Hematopoietic multipotent progenitor cell treated with erythropoietin and hydrocortisone succinate and interleukin-3 and kit ligand, for 17 days (in vitro differentiated cells): ENCODE measurements at places on chromosomes 6 and 20.

DNA sequence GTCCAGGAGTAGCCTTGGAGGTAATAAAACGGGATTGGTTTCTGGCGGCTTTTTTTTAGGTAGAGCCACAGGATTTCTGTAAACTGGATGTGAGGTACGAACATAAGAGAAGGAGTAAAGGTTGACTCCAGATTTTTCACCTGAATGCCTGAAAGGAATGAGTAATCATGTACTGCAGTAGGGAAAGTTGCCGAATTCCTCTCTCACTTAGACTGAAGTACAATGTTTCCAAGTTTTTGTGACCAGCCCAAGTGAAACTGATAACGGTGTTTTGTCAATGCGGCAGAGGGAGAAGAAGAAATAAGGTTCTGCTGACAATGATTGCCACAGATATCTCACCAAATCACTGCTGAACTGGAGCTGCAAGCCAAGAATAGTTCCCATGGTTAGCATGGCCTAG lies 75.0 kb downstream of the VTA1 start:
- no peak for DNase-seq

- DNase-seq = no peak
These were observed 167.0 kb upstream of the SASH1 start for GRCh38 chr6:148175550-148176188.

- no peak for DNase-seq
These were observed 27.8 kb upstream of the GFRAL start for GRCh38 chr6:55299286-55299985.

DNA sequence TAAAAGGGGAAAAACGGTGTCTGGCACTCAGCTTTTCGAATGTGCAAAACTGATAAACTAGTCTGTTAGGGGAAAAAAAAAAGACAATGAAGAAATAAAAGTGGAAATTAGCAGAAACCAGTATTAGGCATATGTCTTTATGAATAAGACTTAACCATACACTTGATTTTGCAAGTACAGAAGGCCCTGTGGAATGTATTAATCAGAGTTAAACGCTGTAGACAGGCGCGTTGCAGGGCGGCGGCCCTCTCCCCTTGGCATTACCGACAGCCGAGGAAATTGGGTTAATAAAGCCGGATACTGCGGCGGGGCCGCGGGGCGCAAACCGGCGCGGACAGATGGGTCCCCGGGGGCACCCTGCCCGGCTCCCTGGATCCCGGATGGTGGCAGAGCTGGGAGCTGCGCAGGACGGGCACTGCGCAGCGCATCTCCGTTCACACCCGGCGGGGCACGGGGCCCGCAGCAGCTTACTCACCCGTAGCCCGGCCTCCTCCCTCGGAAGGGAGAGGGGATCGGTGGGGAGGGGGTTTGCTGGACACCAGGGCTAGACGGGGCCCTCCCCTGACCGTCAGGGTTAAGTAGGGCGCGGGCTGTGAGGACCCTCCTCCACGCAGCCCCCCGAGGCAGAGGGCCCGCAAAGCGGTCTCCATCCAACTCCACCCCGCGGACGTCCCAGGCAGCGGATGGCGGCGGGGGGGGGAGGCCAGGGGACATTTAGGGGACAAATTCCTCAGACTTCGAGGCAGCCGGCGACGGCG lies 2.0 kb downstream of the BHLHE23 start:
- no peak for DNase-seq

DNA sequence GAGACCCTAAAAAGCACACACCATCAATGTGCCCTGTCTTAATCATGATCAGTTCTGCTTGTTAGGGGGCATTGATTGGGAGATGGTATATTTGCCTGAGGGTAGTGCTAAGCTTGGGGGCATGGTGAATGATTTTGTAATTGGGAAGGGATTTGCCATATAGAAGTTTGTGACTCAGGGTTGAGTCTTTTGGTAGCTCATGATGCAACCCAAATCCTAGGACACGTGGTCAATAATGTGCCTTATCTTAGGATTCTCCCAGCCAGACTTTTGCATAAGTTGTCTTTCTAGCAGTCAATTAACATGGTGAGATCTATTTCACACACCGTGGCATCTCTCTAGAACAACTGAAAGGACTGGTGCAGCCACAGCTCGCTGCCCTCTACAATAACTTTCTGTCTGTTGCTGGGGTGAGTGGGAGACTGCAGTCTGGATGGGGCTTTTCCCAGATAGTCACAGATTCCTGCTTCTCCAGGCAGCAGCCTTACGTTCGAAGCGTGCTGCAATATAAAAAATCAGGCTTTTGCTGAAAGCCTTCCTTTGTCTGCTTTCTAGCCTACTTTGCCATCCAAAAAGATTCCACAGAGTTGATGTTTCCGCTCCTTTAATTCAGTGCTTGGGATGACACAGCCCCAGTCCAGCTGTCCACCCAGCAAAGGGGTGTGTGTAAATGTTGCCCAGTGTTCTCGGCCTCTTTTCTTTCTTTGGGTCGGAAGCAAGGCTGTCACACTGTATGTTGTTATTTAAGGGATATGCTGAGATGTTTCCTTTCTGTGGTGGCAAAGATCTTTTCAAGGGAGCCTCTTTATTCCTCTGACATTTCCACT lies 58.9 kb downstream of the ID4 start:
- DNase-seq = no peak

GRCh38 chr20:52985687-52986086 lies 13.5 kb downstream of the TSHZ2 start:
- DNase-seq = no peak

GRCh38 chr6:100084316-100084990 lies 90.4 kb upstream of the MCHR2 start:
- no peak for DNase-seq

DNA sequence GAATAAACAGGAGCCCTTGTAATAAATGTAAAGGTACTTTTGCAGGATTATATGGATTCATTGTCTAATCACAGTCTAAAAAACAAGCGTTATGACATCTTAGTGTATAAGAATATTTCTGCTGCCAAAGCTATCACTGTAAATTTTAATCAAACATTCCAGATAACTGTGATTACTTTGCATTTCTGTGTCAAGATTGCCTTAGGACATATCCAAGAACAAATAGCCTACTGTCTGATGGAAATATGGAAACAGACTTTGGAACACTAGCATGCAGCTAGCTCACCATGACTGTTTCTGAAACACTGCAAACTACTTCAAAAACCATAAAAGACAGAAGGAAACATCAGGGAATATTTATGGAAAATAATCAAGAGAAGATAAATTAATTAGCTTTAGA lies 248.7 kb upstream of the ASCC3 start:
- no peak for DNase-seq

- no peak for DNase-seq
These were observed 16.7 kb downstream of the SLC13A3 start for GRCh38 chr20:46634528-46634927.

DNA sequence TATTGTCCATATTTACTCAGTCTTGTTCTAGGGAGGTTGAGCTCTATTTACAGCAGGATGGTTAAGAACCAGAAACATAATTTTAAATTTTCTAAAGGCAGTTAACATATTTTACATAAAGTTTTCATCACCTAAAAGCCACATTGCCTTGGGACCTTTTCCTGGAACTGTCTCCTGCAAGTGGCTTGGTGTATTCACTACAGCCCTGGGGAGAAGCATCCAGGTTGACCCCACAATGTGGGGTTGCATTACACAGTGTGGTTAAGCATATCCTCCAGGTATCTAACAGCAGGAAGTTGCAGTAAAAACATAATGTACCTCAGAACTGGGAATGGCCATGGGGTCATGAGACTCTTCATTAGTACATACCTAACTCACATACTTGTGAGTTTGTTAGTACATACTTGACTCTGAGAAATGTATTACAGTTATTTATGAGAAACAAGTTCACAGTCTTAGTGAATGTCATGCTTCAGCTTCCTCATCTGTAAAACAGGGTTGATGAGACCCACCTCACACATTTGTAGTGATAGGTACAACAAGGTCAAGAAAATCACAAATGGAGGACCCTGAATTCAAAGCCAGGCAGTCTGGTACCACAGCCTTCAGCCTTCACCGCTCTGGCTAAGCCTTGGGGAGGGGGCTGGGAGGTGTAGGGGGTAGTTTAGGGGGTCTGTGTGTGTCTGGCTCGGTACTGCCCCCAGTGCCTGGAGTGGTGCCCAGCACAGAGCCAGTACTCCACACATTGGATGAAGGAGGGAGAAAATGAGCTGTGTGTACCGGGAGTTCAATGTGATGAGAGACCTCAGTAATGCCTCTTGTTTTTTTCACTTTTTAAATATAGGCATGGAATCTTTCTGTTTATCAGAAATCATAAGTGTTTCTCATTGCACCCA lies 52.9 kb downstream of the KAT14 start:
- DNase-seq = no peak

GRCh38 chr6:165577556-165577955 lies 85.5 kb downstream of the PDE10A start:
- no peak for DNase-seq

GRCh38 chr6:155959898-155960495 lies 504.4 kb upstream of the NOX3 start:
- DNase-seq = no peak

- no peak for DNase-seq
These were observed 11.0 kb upstream of the SAMD5 start for GRCh38 chr6:147497472-147497871.

- DNase-seq = no peak
These were observed 351.9 kb downstream of the FOXA2 start for GRCh38 chr20:22232473-22232872.

- no peak for DNase-seq
These were observed 115.8 kb upstream of the FLRT3 start for GRCh38 chr20:14453259-14453658.

DNA sequence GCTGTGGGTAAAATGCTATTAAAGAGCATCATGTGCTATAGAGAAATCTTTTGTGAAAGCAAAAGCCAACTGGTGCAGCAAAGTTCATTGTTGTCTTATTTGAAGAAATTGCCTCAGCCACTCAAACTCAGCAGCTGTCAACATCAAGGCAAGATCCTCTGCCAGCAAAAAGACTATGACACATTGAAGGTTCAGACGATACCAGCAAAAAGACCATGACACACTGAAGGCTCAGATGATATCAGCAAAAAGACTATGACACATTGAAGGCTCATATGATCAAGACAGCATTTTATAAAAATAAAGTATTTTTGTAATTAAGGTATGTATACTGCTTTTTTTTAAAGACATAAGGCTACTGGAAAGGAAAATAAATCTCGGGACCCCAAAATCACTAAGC lies 118.4 kb upstream of the RUNX2 start:
- no peak for DNase-seq

DNA sequence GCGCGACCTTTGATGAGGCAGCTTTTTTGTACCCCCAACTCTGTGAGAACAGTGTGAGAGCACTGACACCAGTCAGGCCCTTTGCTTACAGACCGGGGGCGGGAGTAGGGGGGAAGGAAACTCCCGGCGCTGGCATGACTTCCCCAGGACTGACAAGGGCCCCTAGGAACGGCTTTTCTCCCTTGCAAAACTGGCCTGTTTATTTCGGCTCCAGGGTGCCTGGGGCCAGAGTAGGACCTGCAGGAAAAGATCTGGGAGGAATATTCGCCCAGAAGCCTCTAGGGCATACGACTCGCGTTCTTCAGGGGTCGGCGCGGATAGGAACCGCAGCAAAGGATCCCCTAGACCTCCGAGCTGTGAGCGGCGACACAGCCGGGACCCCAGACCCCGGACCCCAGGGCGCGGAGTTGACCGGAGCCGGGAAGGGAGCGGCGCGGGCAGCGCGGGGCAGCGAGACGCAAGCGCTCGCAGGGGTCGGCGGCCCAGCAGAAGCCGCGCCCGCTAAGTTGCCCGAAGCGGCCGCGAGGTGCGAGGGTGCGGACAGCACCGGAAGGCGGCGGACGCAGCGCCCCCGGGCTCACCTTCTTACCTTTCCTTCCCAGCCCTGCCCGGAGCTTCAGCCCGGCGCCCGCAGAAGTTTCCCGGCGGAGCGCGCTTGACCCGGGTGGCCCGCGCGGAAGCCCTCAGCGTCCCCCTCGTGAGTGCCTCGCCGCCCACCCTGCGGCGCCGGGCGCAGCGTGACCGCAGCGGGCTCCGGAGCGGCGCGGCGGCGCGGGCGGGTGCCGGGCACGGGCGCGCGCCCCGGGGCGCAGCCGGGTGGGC lies at the start of gene POPDC3:
Gene POPDC3, minus strand, starts transcription at position 771 of the 822 bp plus-strand sequence. CDS start 18,105 bp downstream, outside the sequence.
- DNase-seq = no peak

DNA sequence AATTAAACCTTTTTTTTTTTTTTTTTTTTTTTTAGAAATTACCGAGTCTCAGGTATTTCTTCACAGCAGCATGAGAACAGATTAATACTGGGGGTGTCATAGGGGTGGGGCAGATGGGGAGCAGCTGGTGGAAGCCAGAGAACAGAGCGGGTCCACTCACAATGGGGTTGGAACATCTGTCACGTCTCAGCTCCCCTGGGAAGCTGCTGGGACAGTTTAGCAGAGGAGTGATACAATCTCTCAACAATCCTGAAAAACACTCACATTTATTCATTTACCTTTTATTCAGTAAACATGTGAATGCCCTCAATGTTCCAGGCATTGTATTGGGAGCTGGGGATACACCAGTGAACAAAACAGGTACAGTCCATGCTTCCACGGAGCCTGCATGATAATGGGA lies 162.2 kb downstream of the SMOC2 start:
- DNase-seq = no peak

GRCh38 chr6:152087701-152088100 lies 280.2 kb downstream of the ESR1 start:
- DNase-seq = no peak

- no peak for DNase-seq
These were observed 6.3 kb downstream of the OR2A4 start for GRCh38 chr6:131694832-131695426.

- no peak for DNase-seq
These were observed 74.1 kb downstream of the PLEKHG1 start for GRCh38 chr6:150673720-150674346.

DNA sequence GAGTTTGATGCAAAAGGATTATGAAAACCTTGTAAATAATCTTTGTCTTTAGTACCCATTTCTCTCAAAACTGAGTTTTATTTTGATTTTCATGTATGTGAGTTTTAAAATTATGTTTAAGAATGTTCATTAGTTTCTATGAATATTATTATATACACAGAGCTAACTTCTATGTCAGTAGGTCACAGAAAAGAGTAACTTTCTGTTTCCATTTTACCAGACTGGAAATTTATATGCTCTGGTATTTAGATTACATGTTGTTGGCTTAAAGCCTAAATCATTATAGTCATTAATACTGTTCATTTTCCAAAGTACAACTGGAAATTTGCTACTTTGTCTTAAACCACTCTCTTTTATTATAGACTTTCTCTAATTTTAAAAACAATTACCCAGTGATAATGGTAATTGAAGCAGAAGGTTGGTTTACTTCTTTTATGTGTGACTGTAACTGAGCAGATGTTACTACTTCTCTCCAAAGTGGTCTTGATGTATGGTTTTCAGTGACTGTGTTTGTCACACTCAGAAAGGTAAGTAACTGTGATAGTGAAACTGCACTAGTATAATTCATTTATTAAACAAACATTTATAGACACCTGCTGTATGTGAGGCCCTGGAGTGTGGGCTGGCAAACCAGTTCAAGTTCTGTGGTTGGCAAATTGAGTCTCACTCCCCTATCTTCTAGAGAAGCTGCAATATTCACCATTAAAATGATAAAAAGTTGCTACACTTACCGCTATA lies 13.2 kb downstream of the CRYBG1 start:
- no peak for DNase-seq

- no peak for DNase-seq
These were observed 77.7 kb upstream of the SAMD5 start for GRCh38 chr6:147430811-147431210.

DNA sequence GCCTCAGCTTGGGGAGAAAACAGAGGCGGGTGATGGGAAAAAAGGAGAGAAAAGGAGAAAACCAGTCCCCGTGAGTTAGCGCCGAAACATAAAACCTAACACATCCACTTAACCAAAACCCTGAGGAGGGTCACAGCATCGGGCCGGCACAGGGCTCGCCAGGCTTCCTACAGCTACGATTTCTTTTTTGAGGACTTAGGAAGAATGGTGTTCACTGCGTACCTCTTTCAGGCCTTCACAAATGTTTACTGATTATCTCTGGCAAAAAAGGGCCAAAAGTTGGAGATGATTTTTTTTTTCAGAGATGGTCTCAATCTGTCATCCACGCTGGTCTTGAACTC lies 48.8 kb downstream of the DSTN start:
- no peak for DNase-seq
